ENCODE measurements at places on chromosomes 5 and 9.

GRCh38 chr5:163619951-163620350 is 114.5 kb downstream of the MAT2B start:
- no peak for DNase-seq

- DNase-seq: no peak
These were observed 48.1 kb downstream of the G3BP1 start for GRCh38 chr5:151819830-151820229.

DNA sequence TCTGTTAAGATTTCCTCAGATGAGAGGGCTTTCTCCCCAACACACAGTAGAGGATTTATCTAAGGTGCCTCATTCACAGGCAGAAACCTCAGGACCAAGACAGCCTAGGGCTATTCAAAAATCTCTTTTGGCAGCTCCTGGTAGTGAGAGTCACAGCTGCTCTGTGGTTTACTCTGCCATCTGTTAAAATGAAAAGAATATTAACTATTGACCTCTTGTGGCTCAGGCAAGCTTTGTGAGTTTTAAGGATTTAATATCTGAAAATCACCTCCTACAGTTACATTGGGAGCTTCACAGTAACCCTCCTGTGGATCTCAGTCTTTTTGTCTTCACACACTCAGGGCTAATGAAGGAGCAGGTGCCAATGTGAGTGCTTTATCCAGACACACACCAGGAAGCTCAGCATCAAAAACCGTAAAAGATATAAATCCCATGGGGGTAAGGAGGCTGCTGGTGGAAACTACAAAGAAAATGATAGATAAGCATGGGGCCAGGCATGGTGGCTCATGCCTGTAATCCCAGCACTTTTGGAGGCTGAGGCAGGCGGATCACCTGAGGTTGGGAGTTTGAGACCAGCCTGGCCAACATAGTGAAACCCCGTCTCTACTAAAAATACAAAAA is 29.7 kb downstream of the PPP1R2B start:
- no peak for DNase-seq

GRCh38 chr9:93673839-93674334 is 97.5 kb downstream of the PHF2 start:
- no peak for DNase-seq

- DNase-seq: no peak
These were observed 30.0 kb upstream of the GAS1 start for GRCh38 chr9:86977205-86977835.

- no peak for DNase-seq
These were observed 174.8 kb downstream of the ENC1 start for GRCh38 chr5:74465724-74466123.

GRCh38 chr9:115923410-115923809 is 230.2 kb upstream of the PAPPA start:
- DNase-seq: no peak

DNA sequence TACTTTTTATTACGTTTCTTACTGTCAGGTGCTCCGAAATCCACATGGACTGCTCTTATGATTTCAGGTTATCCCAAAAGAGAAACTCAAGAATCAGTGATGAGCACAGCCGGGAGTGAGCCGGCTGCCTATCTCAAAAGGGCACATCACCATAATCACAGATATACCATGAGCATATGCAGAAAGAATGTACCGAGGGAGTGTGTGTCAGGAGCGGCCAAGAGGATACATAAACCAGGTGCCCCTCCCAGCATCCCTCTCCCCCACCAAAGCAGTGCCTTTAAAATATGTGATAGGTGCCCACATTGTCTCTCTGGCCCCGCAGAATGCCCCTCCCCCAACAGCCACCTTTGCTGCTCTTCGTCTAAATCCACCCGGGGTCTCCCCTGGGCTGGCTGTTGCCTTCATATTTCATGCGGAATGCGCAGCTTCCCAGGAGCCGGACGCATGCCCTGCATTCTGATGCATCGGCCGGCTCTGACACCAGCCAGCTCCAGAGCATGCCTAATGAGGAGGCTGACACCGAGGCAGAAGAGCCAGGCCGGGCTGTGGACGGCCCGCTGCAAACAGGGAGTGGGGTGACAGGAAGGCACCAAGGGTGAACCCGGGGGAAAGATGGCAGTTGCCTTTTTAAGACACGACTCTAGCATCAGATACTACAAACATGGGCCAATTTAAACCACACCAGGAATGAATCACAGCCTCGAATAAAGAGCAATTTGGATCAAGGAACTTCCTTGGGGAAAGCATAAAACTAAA is 652.3 kb downstream of the BNC2 start:
- no peak for DNase-seq

DNA sequence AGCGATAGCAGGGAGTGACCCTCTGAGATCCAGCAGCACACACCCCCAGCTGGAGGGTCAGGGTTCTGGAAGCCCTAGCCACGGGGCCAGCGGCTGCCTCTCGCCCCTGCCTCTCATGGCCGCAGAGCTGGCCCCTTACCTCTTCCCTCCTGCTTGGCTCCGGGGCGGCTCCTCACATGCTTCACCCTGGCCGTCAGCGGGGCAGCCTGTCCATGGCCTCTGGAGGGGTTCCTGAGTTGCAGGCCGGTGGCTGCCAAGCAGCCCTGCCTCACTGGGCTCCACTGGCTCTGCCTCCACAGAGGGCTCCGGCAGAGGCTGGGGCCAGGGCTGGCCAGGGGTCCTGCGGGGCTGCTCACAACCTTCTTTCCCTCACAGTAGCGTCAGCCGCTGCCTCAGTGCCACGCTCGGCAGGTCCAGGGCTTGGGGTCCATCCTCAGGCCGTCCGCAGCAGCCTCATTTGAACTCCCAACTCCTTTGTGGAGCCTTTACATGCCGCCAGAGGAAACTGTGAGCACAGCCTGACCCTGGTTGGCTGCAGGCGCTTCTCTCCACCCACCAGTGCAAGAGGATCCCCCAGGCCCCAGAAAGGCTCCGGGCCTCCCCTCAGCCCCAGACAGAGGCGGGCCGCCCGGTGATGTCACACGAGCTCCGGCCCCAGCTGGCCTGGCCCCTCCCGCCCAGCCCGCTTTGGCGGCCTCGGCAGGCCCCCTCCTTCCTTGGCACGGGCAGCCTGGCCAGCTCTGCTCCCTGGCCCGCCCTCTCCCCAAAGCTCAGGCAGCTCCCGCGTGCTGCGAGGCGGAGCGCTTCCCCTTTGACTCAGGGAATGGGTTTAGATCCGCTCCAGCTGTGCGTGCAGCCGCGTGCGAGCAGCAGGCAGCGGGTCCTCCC is at the start of gene ANGPTL2:
Gene ANGPTL2 (minus strand): TSS at position 460 of the 888 bp plus-strand sequence. CDS start 13,904 bp downstream, outside the sequence.
- peak; percentile 5 for DNase-seq

- DNase-seq: no peak
These were observed 984.5 kb upstream of the CDH18 start for GRCh38 chr5:20972419-20972925.

GRCh38 chr5:136006761-136007251 is 22.0 kb upstream of the TGFBI start:
- no peak for DNase-seq

- DNase-seq: peak; percentile 87
These were observed at the start of gene RAD50 for GRCh38 chr5:132556763-132557477. Gene RAD50, plus strand, starts transcription at chr5:132556977. Its CDS starts 348 bp downstream, at chr5:132557325.

- DNase-seq: no peak
These were observed 9.7 kb downstream of the ICE1 start for GRCh38 chr5:5432020-5432707.

DNA sequence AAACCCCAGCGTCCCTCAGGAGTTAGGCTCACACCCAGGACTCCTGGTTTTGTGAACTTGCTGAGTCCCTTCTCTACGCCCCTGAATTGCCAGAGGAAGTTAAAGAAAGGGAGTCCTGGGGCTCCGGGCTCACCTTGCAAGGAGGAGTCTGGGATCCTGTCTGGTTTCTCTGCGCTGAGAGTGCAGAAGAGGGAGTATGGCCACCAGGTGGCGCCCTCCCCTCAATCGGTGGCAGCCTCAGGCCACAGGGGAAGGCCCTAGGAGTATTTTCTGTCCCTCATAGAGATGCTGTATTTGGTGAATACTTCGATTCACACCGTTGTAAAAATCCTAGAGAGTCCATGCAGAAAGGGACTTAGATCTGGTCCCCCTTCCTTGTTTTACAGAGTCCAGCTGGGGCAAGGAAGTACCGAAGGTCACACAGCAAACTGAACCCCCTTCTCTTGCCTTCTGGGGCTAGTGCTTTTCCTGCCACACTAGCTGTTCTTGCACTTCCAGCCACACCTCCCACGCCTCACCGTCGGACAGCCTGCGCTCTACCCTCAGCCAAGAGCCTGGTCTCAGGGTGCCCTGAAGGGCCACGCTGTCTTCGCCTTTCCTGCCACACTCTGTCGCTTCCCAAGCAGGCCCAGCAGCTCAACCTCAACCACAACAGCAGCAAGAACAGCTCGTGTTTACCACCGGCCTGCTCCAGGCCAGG is 10.2 kb downstream of the HAND1 start:
- DNase-seq: peak; percentile 79

DNA sequence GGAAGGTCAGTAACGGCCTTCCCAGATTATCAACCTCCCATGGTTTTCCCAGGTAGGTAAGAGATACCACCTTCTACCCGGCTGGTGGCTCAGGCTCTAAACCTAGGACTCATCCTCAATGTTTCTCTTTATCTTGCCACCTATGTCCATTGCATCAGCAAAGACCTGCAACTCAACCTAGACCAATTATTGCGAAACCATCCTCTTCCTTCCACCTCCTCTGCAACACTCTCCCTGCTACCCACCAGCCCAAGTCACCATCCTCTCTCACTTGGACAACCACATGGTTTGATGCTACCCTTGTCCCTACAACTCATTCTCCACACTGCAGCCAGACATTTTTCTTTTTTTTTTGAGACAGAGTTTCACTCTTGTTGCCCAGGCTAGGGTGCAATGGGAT is 65.4 kb upstream of the GDNF start:
- DNase-seq: no peak

DNA sequence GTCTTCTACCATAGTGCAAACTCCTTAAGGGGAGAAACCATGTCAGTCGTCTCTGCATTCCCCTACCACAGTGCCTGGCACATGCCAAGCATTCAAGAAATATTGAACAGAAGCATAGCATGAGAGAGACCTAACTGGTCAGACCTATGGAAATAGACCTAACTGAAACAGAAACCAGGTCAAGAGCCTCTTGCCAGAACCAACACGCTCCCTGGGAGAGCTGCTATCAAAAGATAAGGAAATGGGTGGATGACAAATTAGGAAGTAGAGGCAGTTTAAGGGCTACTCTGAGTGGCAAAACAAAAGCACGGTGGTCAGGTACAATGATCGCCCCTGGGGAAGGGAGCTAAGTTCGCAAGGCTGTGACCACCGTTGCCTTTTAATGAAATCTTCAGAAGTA is 66.0 kb upstream of the SMIM15 start:
- no peak for DNase-seq

GRCh38 chr5:132422720-132423437 is 53.4 kb downstream of the SLC22A5 start:
- no peak for DNase-seq

DNA sequence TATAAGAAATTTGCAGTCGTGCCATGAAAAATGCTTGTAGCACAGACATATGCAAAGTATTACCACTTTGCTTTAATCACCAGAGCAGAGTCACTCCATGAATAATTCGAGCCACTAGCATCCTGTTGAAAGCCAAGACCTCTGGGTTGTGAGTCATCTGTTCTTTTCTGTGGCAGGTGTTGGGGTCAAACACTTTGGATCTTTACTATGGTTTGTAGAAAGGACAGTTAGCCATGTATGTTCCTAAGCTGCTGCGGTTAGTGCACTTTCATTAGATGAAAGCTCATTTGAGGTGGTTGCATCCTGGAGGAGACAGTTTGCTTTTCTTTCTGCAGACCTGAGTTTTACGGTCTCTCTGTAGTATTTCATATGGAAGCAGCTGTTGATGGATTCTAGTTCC is 223.7 kb downstream of the DMRT2 start:
- DNase-seq: no peak

- DNase-seq: no peak
These were observed 316.2 kb downstream of the ARL15 start for GRCh38 chr5:53994148-53994547.

DNA sequence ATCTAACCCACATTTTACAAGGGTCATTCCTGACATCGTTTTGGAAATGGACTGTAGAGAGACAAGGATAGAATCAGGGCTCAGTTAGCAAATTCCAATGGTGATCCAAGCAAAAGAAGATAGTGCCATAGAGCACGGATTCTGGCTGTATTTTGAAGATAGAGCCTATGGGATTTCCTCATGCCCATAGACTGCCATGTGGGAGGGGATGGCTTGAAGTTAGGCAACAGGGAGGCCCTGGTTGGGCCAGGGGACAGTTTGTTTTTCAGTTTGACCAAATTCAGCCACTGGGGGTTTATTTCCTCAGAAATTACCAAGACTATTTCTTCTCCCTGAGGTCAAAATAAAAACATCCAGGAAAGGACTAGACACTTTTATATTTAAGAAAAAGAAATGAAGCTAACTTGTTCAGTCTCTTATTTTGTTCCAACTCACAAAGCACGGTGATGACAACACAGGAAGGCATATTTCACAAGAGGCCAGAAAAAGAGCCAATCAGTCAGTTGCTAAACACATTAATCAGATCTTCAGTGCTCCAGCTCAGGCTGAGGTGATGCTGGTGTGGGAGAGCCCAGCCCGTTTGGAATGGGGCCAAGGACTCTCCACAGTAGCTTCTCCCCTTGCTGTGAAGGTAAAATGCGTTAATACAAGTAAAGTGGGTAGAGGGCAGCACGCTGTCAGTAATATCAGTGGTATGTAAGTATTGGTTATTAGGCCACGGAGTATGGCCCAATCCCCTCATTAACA is 4.4 kb upstream of the DCTN4 start:
- DNase-seq: no peak

- no peak for DNase-seq
These were observed 42.8 kb downstream of the TEX10 start for GRCh38 chr9:100309992-100310391.

GRCh38 chr5:59790376-59790775 is 103.2 kb downstream of the PDE4D start:
- DNase-seq: no peak

DNA sequence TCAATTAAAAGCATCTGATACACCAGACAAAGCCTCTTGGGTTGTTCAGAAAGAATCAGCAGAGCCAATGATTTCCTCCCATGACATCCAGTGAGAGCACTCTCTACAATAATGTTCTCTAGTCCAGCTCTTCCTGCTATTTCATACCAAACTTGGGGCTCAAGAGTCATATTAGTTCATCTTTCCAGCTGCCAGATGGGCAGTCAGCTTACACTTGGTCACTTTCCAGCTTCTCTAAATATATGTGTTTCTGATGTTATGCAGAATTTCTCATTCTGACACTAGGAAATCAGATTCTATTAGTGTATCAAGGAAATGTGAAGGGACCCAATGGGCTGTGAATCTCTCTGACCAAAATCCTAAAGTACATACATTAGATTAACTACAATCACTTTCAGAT is 148.9 kb downstream of the ENC1 start:
- DNase-seq: no peak

GRCh38 chr5:1793301-1793740 is 6.3 kb downstream of the MRPL36 start:
- DNase-seq: peak; percentile 46
